HCT116 (cell line): ENCODE measurements at places on chromosomes 16 and 17.

- DNase-seq, result no peak
Observed at GRCh38 chr16:11915114-11915643, 577 bp downstream of the GSPT1 start.

DNA sequence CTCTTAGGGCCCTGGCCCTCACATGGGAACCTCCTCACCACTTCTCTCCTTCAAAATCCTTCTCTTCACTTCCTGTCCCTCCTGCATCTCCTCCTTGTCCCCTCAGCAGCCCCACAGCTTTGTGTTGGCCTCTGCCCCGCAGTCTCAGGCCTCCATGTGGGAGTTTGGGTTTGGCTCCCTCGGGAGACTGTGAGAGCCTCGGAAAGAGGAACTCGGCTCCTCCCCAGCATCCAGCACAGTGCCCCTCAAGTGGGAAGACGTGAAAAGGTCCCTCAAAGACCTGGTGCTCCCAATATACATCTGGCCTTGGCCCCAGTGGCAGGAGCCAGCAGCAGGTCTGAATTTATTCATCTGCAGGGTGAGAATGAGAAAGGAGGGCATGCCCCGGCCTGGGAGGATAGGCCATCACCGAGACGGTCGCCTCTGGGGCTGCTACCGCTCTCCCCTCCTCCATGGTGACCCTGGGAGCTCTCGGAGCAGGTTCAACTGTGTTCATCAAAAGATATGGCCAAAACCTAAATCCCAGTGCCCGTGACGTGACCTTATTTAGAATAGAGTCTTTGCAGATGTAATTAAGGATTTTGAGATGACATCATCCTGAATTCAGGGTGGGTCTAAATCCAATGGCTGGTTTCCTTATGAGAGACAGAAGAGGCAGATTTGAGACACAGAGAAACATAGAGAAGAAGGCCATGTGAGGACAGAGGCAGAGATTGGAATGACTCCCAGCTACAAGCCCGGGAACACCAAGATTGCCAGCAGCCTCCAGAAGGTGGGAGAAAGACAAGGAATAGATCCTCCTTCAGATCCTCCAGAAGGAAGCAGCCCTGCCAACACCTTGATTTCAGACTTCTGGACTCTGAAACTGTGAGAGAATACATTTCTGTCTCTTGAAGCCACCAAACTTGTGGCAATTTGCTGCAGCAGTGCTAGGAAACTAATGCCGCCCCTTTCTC is 135.1 kb downstream of the MRM1 start:
- no peak for DNase-seq

- DNase-seq, result no peak
Observed at GRCh38 chr17:44386182-44386525, 3.3 kb downstream of the ITGA2B start.

- DNase-seq, result no peak
Observed at GRCh38 chr16:80705596-80705995, 98.8 kb downstream of the CDYL2 start.

DNA sequence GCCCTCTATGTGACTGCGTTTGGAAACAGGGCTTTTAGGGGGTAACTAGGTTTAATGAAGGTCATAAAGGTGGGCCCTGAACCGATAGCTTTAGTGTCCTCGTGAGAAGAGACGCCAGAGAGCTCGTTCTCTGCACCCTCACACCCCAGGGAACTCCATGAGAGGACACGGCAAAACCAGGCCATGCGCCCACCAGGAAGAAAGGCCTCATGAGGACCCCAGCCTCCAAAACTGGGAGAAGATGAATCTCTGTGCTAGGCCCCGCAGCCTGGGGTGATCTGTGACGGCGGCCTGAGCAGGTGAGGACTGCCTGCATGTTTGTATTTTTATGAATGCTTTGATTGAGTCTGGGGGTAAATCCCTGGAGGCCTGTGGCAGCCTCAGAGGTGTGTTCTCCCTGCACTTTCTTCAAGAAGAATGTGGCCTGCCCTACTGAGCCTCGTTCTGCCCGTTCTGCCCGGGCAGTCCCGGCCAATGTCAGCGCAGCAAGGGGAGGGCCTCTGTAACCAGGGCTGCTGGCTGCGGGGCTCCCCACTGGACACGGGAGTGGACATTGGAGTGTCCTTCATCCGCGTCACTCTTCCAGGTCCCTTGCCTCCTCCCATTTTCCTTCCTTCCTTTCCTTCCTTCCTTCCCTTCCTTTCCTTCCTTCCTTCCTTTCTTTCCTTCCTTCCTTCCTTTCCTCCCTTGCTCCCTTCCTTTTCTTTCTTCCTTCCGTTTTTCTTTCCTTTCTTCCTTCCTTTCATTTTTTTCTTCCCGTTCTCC is 6.8 kb upstream of the RNF213 start:
- no peak for DNase-seq

DNA sequence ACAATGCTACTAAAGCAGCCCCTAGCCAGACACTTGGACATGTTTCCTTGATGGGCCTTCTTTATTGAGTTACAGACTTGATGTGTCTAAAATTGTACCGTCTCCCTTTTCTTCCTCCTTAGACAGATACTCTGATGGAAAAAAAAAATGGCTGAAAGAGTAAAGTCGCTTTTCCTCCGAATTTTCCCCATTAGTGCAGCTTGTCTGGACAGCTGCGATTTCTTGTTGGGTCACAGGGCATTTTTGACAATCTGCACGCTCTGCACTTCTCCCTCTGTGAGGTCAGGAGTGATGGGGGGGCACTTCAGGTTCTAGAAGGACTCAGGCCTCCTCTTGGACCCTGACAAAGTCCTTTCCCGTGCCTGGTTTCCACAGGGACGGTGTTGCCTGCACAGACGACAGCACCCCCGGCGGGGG is 968 bp upstream of the PRKAR1A start:
- no peak for DNase-seq

DNA sequence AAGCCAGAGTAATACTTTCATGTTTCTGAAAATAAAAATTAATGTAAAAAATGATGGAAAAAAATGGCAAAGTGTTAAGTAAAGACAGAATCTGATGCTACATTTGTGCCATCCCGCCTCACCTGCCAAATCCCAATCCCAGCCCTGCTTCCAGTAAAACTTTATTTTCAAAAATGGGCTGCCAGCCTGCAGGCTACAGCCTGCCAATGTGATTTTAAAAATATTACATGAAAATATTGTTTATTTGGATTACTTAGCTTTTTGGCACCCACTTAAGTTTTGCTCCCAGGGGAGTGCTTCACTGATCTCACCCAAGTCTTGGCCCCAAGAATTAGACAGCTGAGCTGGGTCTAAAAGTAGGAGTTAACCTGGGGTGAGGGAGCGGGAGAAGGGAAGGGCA is 112.8 kb downstream of the C16orf78 start:
- DNase-seq, result no peak

GRCh38 chr16:85579191-85579590 is 33.9 kb upstream of the GSE1 start:
- DNase-seq, result no peak

- DNase-seq, result no peak
Observed at GRCh38 chr17:75737133-75737962, 16.1 kb downstream of the ITGB4 start.

GRCh38 chr17:80862481-80862961 is 129.1 kb upstream of the CHMP6 start:
- no peak for DNase-seq

DNA sequence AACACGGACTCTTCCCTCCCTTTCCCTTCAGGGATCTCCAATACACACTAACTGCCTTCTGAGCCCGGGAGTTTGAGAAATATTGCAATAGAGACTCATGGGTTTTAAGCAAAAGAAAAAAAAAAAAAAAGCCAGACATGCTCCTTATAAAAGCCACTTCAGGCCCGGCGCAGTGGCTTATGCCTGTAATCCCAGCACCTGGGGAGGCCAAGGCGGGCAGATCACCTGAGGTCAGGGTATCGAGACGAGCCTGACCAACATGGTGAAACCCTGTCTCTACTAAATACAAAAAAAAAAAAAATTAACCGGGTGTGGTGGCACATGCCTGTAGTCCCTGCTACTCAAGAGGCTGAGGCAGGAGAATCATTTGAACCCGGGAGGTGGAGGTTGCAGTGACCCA is 2.4 kb upstream of the HEXD start:
- DNase-seq, result no peak

DNA sequence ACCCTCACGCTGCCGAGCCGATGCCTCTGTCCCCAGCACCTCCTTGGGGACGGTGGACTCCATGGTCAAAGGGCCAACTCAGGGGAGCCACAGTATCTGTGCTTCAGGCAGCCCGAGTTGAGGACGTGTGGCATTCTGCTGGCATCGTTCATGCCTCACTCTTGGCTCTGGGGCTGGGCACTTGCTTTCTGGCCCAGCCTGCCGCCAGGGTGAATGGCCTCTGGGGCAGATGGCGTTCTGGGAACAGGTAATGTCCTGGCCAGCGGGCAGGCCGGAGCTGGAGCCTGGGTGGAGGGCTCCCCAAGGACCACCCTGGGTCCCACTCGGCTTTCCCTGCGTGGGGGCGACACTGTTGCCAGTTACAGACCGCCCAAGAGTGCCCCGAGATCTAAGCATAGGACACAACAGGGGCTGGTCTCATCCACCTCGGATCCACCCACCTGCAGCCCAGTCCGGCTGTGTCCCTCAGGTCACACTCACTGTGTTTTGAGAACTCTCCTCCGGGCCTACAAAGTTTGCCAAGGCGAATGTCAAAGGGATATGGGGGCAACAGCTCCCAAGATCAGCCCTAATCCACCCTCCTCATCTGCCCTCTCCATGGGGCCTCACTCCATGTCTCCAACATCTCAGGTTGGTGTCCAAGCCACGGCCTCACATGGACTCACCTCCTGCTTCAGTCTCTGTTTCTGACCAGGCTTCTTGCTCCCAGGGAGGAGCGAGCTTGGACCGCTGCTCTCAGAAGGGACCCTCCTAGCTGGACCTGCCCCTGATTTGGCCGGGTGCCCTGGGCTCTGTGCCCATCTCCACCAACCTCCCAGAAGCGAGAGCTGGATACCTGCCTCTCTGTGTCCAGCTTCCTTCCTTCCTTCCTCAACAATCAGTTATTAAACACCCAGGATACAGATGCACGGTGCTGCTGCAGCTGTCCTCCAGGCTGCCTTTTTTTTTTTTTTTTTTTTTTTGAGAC is 60.8 kb downstream of the TMEM235 start:
- DNase-seq, result no peak

GRCh38 chr16:69417520-69418199 is 6.8 kb upstream of the CYB5B start:
- no peak for DNase-seq

- DNase-seq, result no peak
Observed at GRCh38 chr17:69870091-69870530, 204.9 kb upstream of the KCNJ16 start.

DNA sequence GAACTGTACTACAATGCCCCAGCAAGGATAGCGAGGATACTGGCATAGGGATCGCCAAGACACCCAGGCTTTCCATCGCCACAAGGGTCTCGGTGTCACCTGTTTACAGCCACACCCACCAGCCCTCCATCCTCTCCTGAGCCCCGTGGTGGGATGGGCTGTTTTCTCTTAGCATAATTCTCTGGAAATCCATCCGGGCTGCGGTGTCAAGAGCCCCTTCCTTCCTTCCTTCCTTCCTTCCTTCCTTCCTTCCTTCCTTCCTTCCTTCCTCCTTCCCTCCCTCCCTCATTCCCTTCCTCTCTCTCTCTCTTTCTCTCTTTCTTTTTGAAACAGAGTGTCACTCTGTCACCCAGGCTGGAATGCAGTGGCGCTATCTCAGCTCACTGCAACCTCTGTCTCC is 36.0 kb upstream of the BAHCC1 start:
- no peak for DNase-seq

- no peak for DNase-seq
Observed at GRCh38 chr17:34099859-34100515, 155.1 kb upstream of the CCL2 start.

DNA sequence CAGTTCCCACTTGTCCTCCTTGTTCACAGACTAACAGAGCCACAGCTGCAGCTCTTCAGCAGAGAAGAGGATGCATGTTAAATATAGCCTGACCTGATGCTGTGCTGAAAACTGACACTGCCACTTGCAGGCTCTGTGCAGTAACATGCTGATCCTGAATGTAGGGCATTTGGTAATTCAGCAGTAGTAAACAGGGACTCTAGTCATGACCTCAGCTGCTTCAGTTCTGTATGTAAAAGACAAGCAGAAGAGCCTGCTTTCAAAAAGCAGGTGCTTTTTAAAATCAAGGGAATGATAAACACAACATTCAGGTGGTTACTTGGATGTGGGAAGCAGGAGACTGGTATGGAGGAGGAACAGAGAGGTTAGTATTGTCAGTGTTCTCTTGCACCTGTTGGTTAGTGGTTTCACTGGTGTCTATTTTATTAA is 33.8 kb downstream of the ESRP2 start:
- DNase-seq, result no peak

- no peak for DNase-seq
Observed at GRCh38 chr16:65123396-65124211, 1.7 kb upstream of the CDH11 start.

DNA sequence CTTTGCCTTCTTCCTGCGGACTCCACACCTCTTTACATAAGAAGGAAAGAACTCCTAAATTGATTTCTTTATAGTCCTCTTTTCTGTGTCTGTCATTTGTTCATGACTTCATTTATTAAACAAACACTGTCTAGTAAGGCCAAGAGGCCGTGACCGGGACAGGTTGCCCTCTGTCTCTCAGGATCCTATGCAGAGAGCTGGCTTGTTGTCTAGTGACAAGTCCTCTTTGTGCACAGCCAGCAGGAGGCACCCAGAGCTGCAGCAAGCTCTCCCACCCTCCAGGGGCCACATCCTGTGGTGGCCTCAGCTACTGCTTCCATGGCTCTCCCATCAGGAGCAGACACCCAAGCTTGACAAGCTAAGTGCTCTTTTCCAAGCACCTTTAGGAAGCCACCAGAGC is 50.6 kb downstream of the PLD6 start:
- no peak for DNase-seq

DNA sequence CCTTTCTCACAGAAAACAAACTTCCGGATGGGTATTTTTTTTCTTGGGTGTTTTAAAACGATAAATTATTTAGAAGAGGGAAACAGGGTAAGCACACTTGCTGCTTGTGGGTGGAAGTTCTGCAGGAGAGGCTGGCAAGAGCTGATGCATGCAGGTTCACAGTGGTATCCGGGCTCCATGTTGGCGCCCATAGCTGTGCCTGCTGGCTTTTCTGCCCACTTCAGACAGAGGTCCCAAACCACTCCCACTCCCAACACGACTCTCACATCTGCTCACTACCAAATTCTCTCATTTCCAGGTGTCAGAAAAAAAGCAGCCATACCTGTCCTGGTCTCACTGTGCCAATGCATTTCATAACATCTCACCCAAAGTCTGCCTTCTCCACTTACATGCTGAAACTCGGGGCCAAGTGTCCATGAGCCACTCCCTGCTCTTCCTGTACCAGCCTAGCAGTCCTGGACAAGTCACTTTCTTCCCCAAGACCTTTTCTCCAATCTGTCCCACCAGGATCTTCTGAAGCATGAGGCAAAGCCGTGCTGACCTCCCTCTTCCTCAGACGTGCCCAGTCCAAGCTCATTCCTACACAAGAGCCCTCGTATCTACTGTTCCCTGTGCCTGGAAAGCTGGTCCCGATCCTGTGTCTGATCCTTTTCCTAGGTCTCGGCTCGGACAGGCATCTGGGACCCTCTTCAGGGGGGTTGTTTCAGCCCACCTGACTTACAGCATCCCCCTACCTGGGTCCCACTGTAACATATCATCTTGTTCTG is 1.5 kb downstream of the CD300LF start:
- no peak for DNase-seq

GRCh38 chr17:77467521-77467920 is 326.8 kb downstream of the SEC14L1 start:
- no peak for DNase-seq
